Mammary microvascular endothelial cell (primary cell): ENCODE measurements at places on chromosomes 1 and 21. TPM values are rescaled to one million over a fixed set of nuclear protein-coding genes. Genes with fewer than 3 reads are reported as not detected.

Gene DPM3
- 98.3 and 118 TPM in 2 replicates for total RNA-seq

Gene NTMT2
- not detected in 2 replicates for total RNA-seq

Gene OR2T11
- not detected in 2 replicates for total RNA-seq

Gene CLCA1
- not detected in 2 replicates for total RNA-seq

Gene KCNE2
- total RNA-seq, result not detected in 2 replicates

Gene AMIGO1
- total RNA-seq, result 0.44 and 1.3 TPM in 2 replicates
